Hematopoietic multipotent progenitor cell treated with erythropoietin and hydrocortisone succinate and interleukin-3 and kit ligand, for 6 days (in vitro differentiated cells): ENCODE measurements at places on chromosomes 4 and X.

- DNase-seq, result no peak
Observed at GRCh38 chrX:132738951-132739350, 219.5 kb downstream of the HS6ST2 start.

GRCh38 chr4:75989846-75990528, 758 bp downstream of the SDAD1 start:
- peak; percentile 31 for DNase-seq

DNA sequence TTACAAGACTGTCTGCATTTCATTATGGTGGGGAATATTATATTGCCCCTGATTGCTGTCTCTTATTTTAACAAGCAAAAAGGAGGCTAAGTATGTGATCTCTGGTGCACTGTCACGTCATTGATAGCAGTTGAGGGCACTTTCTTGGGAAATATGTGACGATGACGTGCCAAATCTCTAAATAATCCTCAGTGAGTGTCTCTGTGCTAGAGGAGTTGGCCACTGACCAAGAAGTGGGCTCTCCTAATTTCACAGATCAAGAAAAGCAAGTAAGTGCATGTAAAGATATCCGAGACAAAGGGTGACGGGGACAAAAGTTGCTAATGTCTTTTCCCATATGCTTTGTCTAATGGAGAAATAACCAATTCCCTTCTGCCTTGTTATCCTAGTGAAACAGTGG, 487.4 kb upstream of the TENM3 start:
- DNase-seq, result no peak

GRCh38 chr4:13933191-13933590, 305.7 kb upstream of the BOD1L1 start:
- peak; percentile 8 for DNase-seq

- DNase-seq, result no peak
Observed at GRCh38 chr4:81237791-81238190, 22.8 kb upstream of the PRKG2 start.

DNA sequence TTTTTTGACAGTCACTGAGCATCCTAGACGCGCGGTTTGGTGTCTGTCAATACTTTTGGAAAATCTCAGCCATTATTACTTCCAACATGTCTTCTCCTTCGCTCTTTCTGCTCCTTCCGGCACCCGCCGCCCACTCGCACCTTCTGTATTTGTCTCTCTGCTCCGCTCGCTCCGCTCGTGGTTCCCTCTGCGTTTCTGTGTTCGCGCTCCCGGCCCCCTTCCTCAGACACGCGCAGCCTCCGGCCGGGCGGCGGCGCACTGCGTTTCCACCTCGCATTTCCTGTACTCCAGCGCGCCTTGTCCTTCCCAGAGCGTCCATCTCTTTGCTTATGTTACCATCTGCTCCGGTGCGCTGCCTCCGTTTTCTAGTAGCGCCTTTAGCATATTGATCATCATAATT, 21.1 kb downstream of the PDE6B start:
- no peak for DNase-seq

DNA sequence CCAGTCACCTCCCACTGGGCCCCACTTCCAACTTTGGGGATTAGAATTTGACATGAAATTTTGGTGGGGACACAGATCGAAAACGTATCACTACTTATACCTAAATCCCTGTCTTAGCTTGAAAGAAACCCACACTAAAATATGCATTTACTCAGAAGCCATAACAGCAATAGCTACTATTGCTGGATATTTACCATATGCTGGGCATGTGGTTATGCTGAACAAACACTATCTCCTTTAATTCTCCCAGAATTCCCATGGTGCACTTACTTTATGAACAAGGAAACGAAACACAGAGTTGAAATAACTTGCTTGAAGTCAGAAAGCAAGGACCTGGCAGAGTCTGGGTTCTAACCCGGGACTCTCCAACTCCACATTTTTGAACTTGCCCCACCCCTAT, 39.3 kb downstream of the CYTL1 start:
- no peak for DNase-seq

- DNase-seq, result peak; percentile 74
Observed at GRCh38 chr4:184475096-184475461, 729 bp upstream of the IRF2 start.

GRCh38 chrX:68669871-68670270, 22.4 kb downstream of the STARD8 start:
- DNase-seq, result no peak
